NCI-H1048 (cell line): ENCODE measurements at places on chromosomes 7 and 10.

- no peak for DNase-seq
Measured at GRCh38 chr10:48970046-48970445, 30.4 kb upstream of the LRRC18 start.

DNA sequence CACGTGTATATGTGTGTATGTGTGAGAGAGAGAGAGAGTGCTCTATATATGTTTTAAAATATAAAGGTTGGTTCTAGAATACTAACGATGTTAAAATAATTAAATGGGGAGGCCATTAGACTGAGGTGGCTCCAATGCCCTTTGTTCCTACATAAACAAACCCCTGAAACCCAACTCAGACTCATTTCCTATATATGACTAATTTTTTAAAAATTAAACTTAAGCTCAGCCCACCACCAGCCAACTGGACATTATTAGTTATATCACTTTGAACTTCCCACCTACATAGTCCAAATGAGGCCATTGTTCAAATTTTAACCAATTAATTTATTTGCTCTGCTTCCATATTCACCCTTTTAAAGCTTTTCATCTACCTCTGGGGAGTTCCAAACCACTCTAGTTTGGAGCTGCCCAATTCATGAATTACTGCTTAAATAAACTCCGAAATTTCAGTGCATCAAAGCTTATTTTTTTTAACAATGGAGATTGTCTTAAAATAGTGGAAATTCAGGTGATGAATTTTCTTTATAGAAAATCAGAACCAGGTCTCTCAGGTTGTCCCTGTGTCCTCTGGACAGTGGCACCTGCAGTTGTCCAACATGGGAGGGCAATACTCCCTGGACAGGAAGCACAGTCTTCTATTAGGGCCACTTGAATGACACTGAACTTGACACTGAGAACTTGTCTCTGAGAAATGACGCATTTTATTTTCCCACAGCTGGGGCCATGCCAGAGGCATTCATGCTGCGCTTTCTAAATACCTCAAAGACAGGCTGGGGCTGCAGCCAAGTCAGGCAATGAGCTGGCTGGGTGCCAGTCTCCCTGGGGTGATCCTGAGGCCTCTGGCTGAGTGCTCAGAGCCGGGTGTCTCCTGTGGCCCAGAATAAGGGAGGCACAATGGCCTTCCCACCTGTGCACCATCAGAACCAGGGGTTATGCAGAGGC, 109.5 kb upstream of the TMEM72 start:
- no peak for DNase-seq

- DNase-seq, result peak; percentile 49
Measured at GRCh38 chr10:45249978-45250693, 65.3 kb downstream of the OR13A1 start.

- no peak for DNase-seq
Measured at GRCh38 chr7:45638916-45639315, 64.7 kb downstream of the ADCY1 start.

DNA sequence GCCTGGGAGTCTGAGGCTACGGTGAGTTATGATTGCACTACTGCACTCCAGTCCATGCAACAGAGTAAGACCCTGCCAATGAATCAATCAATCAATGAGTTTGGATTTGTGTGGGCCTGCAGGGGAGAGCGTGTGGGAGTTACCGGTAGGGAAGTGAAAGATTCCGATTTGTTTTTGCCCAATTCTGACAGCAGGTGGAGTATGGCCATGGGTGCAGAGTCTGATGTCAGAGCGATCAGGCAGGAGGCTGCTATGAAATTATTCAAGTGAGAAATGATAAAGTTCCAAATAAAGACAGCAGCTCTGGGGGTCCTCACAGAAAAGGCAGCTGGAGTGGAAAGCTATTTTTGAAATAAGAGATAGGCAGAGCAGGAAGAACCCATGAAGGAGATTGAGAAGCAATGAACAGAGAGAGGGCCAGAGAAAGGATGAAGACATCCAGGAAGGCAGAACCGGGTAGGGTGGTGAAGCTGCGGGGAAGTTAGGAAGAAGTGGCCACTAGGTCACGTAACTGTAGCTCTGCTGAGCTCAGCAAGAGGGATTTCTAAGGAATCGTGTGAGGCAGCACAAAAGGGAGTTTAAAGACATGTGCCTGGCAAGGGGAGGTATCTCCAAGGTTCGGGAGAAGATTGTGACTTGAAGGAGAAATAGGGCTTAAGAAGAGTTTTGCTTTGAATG, 93.7 kb upstream of the NMT2 start:
- DNase-seq, result no peak

DNA sequence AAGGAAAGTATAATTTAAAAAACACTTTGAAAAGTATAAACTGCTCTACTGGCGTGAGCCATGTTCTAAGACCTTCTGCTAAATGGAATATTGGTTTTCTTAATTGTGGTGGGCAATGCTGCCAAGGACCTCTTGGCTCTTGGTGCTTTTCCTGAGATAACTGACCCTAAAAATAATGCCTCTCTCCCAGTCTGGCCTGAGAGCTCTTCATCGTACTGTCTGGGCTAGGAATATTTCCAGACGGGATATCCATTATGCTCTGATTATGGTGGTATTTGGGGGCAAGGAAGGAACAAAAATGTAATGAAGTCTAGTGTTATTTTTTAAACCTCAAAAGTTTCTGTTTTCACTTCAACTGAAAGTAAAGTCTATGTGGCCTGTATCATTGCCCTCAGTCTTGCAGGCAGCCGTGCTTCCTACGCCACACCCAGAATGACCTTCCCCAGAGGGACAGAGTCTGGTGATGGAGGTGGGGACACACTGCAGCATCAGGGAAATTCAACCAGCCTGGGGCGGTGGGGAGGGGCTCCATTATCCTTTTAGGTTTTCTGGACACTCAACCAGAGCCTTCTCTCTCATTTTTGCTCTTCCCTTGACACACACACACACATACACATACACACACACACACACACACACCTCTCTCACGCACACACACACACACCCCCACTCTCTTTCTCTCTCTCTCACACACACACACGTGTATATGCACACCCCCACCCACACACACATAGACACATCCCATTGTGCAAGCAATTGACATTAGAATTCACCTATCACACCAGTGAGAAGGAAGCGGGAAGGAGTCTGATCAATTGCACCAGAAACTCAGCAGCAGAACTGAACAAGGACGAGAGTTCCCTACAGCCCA, 99.6 kb downstream of the LRRC18 start:
- no peak for DNase-seq

DNA sequence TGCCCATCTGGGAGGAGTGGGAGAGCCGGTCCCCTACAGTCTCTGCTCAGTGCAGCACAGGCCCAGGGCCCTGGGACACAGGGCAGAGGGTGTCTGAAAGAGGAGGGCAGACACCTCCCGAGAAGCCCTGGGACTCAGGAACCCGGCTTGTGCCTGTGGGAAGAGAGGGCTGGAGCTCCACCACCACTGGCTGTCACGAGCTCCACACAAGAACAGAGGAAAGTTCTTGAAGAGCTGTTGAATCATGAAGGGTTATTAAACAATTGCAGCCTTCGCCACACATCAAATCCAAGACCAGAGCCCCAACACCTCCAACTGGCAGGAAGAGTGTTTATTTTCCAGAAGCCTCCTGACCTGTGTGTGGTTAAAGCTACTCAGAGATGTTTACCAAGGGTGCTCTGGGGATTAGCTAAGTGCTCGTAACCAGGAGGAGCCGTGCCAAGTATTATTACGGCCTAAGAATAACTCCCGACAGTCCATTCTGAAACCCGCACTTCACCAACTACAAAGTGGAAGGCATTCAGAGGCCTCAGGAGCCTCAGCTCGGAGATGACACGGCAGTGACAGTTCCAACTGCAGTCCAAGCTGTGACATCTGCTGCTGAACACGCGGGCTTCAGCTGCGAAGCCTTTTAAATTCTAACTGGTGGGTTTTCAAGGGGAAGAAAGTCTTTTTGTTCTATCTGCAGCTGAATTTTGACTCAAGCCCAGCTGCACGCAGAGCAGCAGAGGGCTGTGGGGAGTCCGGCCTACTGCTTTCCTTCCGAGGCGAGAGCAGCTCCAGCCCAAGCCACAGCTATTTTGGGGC, 75.1 kb downstream of the MAD1L1 start:
- no peak for DNase-seq

GRCh38 chr10:49612513-49613164, 1.2 kb upstream of the CHAT start:
- DNase-seq, result no peak
